ENCODE measurements at places on chromosomes 3 and 15.
A peak's percentile ranks its signal among the peaks of the same experiment; 100 is the strongest.

DNA sequence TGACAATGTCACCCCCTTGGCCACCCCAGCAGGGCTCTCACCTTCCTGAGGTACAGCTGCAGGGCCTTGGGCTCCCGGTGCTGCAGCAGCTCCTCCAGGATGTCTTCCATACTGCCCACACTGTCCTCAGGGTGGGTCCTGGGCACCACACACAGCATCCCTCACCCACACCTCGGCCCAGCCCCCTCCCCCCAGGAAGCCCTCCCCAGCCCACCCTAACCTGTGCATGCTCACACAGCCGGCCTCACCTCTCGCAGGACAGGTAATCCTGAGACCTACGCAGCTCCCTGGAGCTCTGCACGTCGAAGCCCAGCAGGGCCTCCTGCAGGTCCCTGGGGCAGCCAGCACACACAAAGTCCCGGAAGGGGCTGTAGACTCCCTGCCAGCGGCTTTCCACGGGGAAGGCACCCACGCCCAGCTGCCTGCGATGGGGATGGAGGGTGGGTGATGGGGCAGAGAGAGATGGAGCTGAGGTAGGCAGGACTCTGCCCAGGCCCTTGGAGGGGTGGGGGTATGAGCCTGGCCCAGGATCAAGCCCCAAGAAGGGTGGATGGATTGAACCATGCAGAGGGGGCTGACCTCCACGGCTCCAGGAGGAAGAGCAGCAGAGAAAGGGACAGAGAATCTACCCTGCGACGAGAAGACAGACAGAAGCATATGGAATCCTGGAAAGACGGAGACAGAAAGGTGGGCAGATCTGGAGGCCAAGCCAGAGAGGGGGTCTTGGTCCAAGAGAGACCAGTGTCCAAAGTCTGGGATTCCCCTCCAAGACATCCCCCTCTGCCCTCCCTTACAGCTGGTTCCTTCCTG lies 16.7 kb downstream of the ALS2CL start:
- no peak for DNase-seq

DNA sequence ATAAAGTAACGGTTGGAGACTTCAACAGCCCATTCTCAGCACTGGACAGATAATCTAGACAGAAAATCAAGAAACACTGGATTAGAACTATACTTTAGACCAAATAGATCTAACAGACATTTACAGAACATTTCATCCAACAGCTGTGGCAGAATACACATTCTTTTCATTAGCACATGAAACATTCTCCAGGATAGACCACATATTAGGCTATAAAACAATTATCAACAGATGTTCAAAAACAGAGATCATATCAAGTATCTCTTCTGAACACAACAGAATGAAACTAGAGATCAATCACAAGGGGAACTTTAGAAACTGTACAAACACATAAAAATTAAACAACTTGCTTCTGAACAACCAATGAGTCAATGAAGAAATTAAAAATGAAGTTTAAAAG lies 133.3 kb downstream of the ADAM10 start:
- DNase-seq = no peak

DNA sequence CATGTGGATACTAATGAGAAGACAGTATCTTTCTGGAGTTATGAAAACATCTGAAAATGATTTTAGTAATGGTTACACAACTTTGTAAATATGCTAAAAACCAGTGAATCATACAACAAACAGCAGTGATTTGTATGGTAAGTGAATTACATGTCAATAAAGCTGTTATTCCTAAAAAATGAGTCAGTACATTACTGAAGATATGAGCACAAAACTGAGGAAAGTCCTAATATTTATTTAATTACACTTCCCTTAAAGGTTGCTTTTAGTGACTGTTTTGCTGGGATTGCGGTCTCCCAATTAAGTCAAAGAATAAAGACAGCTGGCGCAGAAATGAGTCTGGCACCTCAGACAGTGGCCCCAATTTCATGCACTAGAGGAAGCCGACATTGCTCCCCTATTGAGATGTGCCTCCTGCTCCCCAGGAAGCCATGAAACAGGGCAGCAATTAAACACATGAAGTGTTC lies 50.9 kb upstream of the FSIP1 start:
- DNase-seq = peak; percentile 98

- no peak for DNase-seq
Observed at GRCh38 chr15:29456255-29456654, 186.6 kb upstream of the NSMCE3 start.

DNA sequence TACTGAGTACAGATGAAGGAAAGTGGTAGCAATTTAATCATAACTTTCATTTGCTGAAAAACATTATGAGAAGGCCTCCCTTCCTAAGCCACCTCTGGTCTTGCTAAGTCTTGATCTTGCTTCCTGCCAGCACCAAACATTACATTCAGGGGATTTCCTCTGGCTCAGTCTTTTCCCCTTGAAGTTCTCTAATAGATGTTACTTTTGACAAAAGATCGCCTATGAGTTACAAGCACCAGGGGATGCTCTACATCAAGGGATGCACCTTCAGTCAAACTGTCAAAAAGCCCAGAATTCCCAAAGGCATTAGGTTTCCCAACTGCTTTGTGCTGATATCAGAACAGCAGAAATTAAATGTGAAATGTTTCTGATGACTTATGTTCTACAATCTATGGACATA lies 47.3 kb downstream of the AQP9 start:
- no peak for DNase-seq

DNA sequence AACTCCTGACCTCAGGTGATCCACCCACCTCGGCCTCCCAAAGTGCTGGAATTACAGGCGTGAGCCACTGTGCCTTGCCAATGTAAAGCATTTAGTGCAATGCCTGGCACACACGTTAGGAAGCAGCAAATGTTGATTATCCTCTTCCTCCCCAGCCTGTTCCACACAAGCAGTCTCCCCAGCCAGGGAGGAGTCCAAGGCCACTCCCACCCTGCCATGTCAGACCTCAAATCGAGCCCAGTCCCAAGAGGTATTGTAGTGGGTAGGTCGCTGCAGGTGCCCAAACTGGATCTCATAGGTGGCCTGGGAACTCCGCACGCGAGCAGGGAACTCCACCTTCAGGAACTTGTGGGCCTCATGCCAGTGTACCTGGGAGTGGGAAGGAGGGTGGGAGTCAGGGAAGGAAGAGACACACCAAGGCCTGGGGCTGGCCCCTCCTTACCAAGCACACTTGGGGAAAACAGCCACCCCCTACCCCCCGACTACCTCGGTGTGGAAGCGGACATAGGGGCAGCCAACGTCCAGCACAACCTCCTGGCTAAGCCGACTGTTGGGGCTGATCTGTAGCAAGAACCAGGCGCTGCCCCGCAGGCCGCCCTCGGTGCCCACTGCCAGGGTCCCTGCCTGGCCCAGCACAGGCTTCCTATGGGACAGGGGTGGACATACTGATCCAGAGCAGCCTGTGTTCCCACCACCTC lies 10.3 kb downstream of the MAN2C1 start:
- DNase-seq = no peak

- no peak for DNase-seq
Observed at GRCh38 chr3:31230425-31231223, 302.1 kb upstream of the STT3B start.

- DNase-seq = no peak
Observed at GRCh38 chr15:60389261-60390077, 8.3 kb downstream of the ANXA2 start.

GRCh38 chr3:40739971-40740370 lies 215.2 kb downstream of the ZNF621 start:
- DNase-seq = no peak

DNA sequence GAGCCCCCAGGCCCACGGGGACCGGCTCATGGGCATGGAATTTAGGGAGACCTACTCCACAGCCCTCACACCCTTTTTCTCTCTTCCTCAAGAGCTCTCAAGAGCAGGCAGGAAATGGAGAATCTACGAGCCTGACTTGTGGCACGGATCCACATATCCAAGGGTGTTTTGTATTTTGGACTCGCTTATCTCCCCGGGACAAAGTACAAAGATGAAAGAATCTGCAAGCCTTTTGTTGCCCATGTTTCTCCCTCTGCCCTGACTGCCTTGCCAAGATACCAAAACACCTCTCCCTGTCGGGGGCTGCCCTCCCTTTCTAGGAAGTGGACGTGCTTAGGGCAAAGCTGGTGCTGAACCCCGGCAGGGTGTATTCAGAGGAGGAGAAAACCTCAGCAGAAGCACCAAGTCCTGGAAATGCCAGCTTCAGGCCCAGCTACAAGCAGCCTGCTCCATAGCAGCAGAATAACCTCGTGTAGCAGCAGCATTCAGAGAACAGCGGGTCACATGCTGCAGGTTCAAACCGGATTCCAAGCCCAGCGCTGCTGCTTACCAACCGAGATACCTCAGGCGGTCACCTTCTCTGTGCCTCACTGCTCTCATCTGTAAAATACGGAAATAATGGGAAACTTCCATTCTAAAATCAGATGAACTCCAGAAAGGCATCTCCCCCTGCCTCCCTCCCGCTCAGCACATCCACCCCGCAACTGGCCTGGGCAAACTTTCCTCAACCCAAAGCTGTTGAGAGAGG lies 35.2 kb downstream of the DNASE1L3 start:
- peak; percentile 16 for DNase-seq

GRCh38 chr3:195129644-195130492 lies 141.1 kb downstream of the XXYLT1 start:
- no peak for DNase-seq

DNA sequence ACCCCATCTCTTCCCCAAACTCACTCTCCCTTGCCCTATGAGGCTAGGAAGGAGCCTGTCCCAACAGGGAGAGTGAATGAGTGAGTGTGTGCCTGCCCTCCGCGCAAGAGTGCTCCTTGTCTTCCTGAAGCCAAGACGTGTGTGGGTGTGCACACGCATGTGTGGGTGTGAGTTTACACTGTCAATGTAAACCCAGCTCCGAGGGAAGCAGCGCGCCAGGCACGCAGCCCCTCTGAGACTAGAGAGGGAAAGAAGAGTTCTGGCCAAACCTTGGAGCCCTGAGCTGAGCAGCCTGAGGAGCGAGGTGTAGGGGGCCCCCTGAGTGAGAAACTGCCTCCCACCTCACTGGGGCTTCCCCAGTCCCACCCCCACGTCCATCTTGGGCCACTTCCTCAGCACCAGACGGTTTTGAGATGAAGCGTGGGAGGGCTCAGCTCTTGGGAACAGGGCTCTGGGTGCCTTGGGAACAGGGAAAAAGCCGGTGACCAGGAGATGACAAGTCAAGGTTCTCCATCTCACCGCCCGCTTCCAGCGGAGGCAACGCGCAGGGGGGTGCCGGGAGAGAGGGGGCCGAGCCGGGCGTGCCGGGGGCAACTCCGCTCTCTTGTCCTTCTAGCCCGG lies 5.1 kb downstream of the MECOM start:
- DNase-seq = no peak

DNA sequence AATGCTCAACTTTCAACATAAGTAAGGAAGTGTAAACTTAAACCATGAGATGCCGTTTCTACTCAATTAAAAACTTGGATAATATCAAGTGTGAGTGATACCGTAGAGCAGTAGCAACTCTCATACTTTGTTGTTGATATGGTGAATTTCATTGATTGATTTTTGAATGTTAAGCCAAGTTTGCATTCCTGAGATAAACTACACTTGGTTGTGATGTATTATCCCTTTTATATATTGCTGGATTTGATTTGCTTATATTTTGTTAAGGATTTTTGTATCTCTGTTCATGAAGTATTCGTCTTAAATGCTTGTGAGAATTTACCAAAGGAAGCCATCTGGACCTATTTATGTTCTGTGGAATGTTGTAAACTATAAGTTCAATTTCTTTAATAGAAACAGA lies 21.7 kb downstream of the SLMAP start:
- no peak for DNase-seq

DNA sequence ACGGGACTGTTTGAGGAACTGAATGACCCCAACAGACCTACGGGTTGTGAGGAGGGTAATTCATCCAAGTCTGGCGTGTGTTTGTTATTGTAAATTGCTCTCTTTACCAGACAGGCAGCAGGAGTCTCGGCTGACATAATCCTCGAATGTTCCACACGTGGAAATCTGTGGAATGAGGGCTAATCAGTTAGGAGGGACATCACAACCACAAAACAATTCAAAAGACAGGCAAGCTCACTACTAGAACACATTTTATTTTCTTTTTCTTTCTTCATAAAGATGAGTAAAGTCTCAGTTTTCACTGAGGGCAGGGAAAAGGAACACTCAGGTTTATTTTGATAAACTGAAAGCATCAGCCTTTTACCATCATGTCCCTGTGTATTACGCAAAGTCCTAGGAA lies 53.8 kb downstream of the GRK7 start:
- DNase-seq = no peak

DNA sequence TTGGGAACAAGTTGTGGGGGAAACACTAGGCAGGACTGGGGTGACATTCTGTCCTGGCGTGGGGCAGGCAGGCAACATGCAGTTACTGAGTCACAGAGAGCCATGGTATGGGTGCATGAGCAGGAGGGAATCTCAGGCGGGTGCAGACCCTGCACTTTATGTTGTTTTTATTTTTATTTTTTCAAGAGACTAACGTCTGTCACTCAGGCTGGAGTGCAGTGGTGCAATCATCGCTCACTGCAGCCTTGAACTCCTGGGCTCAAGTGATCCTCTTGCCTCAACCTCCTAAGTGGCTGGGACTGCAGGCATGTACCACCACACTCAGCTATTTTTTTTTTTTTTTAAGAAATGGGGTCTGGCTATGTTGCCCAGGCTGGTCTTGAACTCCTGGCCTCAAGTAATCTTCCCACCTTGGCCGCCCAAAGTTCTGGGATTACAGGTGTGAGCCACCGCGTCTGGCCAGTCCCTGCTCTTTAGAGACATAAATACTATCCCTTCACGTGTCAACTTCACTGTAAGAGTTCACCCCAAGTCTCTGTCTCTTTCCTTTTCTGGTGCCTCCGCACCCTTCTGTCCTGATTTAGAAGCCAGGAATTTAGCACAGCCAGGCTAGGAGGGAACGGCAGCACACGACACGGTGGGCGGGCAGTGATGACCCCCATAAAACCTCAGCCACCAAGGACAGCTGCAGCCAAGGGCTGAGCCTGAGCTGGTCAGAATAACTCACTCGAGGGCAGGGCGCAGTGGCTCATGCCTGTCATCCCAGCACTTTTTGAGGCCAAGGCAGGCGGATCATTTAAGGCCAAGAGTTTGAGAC lies 72.8 kb upstream of the IQSEC1 start:
- DNase-seq = no peak

- DNase-seq = no peak
Observed at GRCh38 chr3:8529181-8529637, 27.6 kb downstream of the LMCD1 start.

DNA sequence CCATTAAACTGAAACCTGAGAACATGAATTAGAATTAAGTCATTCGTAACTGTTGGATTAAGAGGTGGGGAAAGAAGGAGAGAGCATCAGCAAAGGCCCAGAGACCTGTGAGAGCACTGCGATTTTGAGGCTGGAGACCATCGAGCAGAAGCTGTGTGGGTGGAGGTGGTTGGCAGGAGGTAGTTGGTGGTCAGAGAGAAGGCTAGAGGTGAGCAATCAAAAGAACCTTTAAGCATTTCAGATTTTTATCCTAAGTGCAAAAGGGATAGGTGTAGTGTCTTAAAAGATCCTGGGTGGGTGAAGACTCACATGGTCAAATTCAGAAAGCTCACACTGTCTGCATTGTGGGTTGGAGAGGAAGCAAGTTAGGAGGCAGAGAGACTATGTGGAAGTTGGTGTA lies 65.1 kb upstream of the TEX264 start:
- DNase-seq = no peak

GRCh38 chr3:46460051-46460450 lies 4.7 kb downstream of the LTF start:
- no peak for DNase-seq
